ENCODE measurements at places on chromosomes 7 and 10.

- peak; percentile 20 for DNase-seq
These were observed 196.0 kb upstream of the GRB10 start for GRCh38 chr7:50978633-50979215.

DNA sequence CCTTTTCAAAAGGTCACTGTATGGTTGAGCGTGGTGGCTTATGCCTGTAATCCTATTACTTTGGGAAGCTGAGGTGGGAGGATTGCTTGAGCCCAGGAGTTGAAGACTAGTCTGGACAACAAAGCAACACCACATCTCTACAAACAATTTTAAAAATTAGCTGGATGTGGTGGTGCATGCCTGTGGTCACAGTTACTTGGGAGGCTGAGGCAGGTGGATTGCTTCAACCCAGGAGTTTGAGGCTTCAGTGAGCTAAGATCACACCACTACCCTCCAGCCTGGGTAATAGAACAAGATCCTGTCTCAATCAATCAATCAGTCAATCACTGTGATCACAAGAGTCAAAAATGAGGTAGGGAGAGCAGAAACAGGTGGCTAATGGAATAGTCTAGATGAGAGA is 97.0 kb downstream of the SUGCT start:
- DNase-seq, result no peak

DNA sequence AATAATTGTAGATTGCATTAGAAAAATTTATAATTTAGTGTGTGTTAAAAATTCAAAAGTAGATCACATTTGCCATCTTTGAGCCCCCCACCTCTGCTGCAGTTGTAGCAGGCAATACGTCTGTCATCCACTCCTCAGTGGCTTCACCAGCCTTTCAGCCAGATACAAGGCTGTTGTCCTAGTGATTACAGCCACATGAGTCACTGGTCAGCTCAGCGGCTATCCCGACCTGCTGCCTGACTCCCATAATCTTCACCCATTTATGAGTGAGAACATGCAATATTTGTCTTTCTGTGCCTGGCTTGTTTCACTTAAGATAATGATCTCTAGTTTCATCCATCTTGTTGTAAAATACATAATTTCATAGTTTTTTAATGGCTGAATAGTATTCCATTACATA is 9.2 kb downstream of the OR2A5 start:
- DNase-seq, result peak; percentile 15

DNA sequence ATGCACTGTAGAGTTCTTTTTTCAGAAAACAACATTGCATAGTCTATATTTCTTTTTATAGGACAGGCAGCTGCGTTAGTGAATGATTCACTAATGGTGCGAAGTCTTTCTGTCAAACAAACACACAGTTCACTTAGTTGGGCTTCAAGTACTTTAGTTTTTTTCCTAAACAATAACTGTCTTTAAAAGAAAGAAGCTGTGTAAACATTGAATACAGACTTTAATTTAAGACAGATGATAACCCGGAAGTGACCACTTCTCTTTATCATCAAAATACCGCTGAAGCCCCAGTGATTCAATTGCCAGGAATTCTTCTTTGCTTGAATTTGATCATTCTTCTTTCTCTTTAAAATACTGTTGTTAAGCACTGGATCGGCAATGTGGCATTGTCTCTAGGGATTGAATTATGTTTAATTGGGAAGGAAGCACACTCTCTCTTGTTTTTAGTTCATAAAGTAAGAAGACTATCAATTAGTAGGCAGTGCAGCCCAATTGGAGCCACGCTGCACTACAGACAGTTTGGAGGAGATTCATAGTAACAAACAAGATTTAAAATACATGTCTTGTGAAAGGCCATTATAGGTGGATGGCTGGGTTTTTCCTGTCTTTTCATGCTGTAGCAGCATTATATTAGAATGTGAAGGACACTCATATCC is 30.4 kb downstream of the CNTNAP2 start:
- DNase-seq, result peak; percentile 76

GRCh38 chr7:11707606-11708193 is 124.3 kb downstream of the THSD7A start:
- no peak for DNase-seq

- DNase-seq, result peak; percentile 27
These were observed 29.7 kb upstream of the SCIN start for GRCh38 chr7:12540850-12541249.

GRCh38 chr7:127514499-127514898 is 70.9 kb downstream of the GCC1 start:
- peak; percentile 55 for DNase-seq

GRCh38 chr7:82481499-82482097 is 38.0 kb upstream of the CACNA2D1 start:
- peak; percentile 50 for DNase-seq

DNA sequence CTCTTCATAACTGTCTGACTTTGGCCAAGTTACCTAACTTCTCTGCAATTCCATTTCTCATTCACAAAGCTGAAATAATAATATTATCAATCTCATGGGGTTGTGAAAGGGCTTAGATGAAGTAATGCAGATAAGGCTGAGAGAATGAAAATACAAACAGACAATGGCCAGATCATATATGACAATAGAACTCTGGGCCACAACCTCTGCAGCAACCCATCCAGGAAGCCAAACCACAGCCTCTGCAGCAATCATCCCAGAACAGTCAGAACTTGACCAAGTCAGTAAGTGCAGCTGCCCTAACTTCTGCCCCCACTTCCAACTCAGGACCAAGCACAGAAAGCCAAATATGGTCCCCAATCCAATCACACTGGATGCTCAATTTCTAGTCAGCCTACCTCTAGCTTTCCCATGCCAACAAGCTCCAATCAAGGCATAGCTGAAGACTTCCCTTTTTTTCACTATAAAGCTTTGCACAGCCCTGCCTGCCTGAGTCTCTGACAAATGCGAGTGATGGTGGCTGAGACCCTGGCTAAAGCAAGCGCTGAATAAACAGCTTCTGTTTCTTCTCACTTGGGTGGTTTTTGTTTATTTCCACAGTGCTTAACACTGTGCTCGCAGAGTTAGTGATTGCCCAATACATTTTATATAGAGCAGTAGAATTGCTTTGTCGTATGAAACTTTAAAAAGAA is 34.8 kb upstream of the TNPO3 start:
- no peak for DNase-seq

DNA sequence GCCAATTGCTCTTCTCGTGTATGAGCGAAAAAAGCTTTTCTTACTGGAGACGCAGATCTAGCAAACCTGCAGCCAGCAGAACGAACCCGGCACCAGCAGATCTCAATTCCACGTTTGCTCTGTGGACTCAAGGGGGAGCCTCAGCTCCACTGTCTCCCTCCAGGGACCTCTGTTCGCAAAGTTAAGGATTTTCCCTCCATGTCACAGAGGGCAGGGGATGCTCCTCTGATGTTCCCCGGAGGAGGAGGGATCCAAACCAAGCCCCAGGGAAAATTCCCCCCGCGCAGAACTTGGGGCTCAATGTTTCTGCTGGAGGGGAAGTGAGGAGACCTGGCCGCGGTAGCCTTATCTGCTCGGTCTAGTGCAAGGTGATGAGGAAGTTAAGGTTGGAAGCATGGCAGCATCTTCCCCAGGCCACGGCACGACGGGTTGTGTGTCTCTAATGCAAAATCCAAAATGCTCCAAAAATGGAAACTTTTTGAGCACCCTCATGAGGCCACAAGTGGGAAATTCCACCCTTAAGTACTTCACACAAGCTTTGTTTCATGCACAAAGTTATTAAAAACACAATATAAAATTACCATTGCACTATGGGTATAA is 9.0 kb downstream of the IQCE start:
- peak; percentile 61 for DNase-seq

- no peak for DNase-seq
These were observed 29.8 kb downstream of the PDGFA start for GRCh38 chr7:489876-490275.

DNA sequence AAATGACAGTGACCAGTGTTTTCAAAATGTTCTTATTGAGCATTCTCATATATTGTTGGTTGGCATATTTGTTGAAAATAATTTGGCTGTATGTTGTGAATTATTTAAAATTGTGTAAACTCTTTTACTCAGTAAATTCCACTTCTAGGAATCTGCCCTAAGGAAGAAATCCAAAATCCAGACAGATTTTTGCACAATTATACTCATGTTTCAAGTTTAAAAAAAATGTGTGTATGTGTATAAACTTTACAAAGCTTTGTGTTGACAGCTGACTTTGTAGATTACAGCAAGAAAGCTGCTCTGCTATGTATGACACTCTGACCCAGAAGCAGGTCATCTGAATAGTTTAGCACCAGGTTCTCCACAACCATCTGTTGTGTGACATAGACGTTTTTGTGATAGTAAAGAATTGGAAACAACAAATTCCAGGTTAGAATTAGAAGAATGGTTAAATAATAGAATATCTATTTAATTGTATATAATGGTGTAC is 21.6 kb downstream of the KIFBP start:
- DNase-seq, result no peak

GRCh38 chr10:118521415-118522117 is 73.9 kb downstream of the PRLHR start:
- no peak for DNase-seq

DNA sequence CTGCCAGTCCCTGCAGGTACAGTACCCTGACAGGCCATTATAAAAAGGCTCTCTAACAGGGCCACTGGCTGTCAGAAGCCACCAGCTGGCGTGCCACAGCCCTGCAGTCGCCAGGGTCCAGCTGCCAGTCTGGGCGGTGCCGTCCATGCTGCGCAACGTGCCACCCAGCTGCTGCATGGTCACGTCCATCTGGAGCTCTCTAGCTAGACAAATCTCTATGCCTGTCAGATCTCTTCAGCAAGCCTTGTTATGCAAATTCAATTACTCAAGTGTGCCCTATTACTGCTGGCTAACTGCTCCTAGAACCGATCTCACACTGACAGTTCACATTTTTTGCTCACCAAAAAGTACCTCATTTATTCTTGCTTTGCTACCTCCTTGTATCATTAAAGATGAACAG is 75.9 kb downstream of the HIBADH start:
- no peak for DNase-seq

GRCh38 chr10:89926736-89927135 is 225.3 kb downstream of the KIF20B start:
- peak; percentile 6 for DNase-seq

GRCh38 chr7:2403718-2404648 is 572 bp downstream of the CHST12 start:
- DNase-seq, result no peak

- DNase-seq, result peak; percentile 43
These were observed 52.7 kb upstream of the BTRC start for GRCh38 chr10:101301111-101301731.

DNA sequence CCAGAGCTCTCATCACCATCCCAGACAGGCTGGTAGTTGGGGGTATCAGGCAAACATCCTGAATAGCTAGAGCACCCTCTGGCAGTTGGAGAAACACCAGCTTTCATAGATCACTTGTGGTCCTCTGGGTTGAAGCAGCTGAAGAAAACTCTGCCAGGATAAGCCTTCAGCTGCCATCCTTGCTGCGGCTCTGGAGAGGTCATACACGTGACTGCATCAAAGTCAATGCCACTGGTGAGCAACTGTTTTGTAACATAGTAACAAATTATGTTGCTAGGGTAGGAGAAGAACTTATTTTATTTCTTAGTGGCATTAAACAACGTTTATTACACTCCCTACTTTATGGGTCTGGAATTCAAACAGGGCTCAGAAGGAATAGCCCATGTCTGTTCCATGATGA is 19.2 kb upstream of the PANK1 start:
- no peak for DNase-seq

DNA sequence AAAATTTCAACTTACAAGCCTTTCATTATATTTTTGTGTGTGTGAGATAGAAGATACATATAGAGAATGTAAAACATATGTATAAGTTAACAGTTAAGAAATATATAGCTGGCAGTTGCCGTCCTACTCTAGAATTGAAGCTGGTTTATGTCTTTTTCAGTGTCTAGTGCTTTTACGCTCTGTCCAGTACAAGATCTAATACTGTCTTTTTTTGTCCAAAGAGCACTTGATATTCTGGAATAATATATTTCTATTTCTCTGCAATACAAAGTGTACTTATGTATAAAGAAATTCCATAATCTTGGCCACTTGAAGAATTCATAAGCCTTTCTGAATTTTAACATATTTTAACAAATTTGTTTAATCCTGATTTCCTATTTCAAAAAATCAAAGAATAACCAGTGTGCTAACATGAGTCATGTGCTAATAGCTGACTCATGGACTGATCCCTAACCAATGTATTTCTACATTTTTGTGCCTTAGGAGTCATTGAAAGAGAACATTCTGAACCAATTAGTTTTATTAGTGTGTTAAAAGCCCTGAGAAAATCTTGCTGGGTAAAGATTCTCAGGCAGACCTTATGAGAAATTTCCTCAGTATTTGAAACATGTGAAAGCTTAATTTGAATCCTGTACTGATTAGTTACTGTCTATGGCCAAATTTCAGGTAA is 73.2 kb upstream of the CCAR1 start:
- peak; percentile 96 for DNase-seq

GRCh38 chr7:135102372-135102771 is 45.5 kb upstream of the TMEM140 start:
- DNase-seq, result no peak

DNA sequence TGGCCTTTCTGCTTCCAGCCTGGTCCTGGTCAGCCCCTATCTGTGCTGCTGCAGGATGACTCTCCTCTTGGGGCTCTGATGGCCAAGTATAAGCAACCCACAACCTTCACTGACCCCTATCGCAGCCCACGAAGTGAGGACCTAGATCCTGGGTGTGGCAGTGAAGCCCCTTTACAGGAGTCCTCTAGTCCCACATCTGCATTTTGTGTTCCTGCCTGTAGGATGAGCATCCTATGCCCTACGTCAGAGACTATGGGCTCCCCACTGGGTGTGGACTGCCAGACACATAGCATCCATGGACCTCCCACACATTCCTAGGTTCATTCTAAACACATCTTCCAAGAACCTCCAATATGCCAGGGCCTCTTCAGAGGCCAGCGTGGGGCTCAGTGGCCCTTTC is 29.0 kb downstream of the ARHGAP22 start:
- no peak for DNase-seq

DNA sequence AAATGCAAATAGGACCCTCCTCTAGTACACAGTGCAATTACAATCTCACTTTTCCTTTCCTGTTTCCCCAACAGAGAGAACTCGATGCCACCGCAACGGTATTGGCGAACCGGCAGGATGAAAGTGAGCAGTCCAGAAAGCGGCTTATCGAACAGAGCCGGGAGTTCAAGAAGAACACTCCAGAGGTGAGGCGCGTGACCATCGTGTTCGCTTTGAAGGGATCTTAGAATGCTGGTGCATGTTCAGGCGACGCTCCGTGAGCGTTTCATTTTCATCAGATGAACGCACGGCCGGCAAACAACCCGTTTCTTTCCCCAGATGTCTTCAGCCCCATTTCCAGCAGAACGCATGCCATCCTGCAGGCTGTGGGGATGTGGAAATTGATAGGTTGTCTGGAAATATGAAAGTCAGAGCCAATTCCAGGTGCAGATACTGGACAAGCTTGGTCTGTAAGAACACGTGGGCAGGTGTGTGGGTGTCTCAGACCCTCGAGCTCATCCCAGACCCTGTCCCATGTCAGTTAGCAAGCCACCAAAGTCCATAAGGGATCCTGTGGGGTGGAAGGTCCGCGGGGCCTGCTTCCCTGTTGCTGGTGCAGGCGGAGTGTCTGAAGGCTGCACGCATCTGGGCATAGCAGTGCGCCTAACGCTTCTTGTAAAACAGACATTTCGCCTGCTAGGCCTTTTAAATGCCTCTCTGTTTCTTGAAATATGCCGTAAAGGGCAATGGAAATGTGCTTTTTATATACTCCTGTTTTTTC is 98.8 kb downstream of the CUX1 start:
- DNase-seq, result no peak

Data from fibroblast of mammary gland (primary cell).